ENCODE measurements at places on chromosomes 1 and 21.

DNA sequence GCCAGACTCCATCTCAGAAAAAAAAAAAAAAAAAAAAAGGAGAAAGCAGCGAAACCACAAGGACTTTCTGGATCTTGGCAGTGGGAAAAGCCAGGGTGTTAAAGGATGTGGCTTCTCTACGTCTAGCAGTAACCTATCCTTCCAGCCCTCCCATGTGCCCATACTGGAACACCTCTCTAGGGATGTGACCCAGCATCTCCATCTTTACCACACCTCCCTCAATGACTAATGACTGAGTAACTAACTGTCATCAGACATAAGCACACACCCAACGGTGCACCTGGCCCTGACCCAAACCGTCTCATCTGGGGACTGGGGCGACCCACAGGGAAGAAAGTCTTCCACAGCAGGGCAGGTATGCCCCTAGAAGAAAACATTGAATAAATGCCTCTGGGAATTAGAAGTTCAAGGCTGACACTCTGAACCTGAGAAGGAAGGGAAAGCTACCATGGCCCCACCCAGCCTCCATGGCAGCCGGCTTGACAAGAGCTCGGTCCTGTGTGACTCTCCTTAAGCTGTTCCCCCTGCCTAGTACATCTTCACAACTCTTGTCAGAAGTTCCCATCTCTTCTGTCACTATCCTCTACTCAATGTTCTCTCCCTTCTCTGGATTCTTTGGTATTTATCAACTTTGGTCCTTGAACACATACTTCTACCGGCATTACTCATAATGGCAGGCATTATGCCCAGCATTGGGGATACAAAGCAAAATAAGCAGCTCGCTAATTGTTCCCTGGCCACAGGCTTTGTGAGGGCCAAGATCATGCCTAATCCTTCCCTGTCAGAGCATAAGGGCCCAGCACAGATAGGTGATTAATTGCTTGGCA lies 14.8 kb upstream of the PAQR6 start:
- DNase-seq, result no peak

DNA sequence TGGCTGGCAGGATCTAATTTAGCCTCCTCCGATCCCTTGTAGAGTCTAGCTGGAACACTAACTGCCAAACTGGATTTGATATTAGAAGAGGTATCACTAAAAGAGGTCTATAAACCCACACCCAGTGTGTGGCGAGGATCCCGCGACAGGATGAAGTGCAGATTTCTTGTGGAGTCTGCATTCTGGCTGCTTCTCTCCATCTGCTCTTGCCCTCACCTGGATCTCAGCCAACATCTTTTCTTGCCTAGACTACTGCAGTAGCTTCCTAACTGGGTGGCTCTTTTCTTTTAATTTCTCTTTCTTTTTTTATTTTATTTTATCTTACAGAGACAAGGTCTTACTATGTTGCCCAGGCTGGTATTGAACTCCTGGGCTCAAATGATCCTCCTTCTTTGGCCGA lies 48.9 kb upstream of the CAPZB start:
- DNase-seq, result no peak

DNA sequence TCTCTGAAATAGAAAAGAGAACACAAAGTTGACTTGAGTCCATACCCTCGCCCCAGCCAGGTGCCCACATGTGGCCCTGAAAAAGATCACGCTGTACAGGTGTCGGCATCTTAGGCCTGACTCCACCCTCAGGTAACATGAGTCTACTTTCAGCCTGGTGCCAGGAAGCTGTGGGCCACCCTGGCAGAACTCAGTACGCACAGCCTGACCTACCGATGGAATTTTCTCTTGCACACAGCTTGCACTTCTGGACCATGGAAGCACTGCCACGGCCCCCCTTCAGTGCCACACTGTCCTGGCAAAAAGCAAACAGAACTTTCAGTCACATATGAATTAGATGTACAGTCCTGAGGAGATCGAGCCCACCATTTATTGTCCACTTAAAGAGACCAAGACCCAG lies 2.2 kb downstream of the CZIB start:
- DNase-seq, result no peak

DNA sequence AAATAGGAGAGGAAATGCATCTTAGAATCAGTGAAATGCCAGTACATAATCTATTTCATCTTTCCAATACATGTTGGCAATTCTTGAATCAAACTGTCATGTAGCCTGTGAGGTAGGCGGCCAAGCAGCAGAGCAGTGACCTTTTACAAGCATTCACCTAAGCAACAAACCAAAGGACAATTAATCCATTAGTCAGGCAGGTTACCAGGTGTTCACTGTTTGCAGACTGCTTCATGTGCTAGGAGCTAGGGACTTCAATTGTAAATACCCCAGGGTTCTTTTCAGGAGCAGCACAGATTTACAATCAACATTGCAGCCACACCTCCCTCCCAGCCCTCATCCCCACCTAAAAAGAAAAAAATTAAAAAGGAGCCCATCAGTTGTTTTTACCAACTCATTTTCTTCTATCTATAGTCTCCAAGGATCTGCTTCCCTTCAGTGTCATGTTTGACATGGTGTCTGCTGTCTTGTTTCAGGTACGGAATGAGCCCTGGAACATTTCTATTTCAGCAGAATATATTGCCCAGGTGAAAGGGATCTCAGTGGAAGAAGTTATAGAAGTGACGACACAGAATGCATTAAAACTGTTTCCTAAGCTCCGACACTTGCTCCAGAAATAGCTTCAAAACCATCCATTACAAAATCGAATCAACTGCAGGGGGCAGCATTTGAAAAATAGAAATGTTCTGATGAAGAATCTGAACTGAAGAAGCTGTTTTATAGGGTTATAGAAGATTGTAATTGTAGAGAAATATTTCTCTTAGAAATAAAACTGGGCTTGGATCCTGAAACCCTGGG lies 23.0 kb downstream of the TATDN3 start:
- DNase-seq, result peak; percentile 51

DNA sequence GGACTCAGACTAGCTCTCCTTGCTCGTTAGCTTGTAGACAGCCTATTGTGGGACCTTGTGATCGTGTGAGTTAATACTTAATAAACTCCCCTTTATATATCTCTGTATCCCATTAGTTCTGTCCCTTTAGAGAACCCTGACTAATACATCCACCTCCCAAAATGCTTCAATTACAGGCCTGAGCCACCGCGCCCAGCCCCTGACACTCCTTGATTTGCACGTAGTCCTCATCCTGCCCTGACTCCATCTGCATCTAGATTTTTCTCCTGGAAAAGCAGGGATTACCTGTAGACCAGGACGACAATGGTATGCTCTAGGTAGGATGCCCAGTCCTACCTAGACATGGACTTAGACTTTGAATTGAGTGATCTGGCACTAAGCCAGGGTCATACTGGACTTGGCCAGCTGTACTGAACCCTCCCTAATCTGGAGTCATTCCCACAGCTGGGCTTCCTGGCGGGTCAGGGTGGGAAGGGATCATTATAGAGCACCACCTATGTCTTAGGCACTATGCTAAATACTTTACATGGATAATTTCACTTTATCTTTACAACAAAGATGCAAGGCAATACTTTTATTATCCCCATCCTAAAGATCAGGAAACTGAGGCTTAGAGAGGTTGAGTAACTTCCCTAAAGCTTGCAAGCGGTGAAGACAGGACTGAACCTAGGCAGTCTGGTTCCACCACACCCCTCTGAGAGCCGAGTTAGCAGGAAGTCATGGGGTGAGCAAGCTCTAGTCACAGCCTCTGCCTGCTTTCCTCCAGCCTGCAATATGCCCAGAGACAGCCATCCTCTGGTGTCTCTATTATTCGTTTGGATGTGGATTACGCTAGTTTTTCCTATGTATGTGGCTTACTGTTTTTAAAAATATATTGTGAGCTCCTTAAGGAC lies 89.4 kb downstream of the DTL start:
- no peak for DNase-seq

DNA sequence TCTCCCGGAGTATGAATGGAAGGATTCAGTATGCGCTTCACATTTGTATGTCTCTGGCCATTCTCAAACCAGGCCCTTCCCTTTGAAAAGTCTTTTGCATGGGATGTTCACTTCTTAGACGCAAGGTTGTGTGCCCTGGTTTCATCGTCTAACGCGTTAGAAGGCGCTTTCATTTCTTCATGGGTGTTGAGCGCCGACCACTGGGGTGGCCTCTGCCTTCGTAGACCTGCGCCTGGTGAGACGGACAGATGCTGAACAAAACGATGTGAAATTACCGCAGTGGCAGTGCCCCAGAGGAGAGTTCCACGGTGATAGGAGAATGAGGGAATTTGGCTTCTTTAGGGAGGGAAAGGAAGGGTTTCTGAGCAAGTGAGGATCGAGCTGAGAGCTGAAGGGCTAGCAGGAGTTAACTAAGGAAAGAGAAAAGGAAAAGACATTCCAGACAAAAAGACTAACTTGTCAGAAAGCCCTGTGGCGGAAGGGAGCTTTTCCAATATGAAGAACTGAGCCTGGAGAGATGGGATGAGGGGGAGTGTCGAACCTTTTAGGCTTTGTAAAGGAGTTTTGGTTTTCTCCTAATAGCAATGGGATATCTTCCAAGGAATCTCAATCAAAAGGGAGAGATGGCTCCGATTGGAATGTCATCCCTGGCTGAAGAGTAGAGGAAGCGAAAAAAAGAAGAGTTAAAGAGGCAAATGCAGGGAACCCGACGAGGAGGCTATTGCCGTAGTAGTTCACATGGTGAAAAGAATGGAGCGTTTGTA lies 951 bp downstream of the GGPS1 start:
- no peak for DNase-seq

- DNase-seq, result no peak
These were observed 1.9 kb upstream of the ZFYVE9 start for GRCh38 chr1:52139817-52140540.

DNA sequence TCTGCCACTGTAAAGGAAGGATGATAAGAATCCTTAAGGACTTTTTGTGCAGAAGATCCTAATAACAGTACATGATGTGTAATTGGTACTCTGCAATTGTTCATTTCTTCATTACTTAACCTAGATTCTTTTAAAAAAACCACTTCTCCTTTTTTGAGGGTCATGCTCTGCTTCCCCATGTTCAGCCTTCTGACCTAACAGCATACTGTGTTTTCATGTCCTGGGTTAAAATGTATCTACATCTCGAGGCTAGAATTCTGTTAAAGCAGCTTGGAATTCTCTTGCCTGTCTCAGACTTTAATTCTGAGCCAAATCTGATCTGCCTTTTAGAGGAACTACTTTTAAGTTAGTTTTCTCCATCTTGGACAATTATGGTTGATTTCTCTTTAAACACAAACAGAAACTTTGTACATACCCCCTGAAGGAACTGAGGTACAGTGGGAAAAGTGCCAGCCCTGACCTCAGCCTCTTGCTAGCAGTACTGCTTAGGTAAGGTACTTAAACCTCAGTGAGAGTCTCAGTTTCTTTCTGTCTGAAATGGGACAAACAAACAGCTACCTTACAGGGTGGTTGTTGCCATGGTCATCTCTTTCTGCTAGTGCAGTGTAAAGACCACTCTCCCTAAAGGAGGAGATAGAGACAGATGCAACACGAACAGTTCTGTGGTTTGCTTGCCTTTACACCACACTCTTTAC lies 103.2 kb upstream of the DYNLT5 start:
- DNase-seq, result no peak

GRCh38 chr1:162899422-162900146 lies 38.6 kb upstream of the CCDC190 start:
- no peak for DNase-seq

DNA sequence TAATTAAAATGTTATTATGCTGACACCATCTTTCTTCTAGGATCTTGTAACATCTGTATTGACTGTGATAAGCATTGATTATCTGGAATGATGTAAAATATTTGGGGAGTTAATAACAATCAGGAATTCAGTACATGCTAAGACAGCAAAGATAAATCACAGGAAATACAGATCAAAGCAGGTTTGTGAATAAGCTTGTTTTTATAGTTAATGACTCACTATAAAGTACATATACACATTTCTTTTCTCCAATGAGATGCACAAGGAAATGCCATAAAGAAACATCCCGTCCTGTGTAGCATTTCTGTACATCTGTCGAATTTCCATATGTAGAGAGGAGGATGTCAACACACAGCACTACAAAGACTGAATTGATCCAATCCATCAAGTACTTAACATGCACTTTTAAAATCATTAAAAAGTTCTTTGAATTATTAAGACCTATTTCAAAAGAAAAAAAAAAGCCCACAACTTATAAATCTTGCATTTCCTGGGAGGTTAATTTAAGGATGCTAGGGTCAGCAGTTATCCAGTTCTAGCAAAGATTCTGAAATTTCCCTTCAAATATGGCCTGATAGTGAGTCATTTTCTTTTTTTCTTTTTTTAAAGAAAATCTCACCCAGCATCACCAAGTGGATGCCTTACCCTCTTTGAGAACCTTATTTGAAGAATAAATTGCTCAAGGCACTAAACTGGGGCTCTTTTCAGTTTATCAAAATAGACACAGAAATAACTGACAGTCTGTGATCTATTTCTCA lies 243.2 kb upstream of the NR5A2 start:
- DNase-seq, result no peak

DNA sequence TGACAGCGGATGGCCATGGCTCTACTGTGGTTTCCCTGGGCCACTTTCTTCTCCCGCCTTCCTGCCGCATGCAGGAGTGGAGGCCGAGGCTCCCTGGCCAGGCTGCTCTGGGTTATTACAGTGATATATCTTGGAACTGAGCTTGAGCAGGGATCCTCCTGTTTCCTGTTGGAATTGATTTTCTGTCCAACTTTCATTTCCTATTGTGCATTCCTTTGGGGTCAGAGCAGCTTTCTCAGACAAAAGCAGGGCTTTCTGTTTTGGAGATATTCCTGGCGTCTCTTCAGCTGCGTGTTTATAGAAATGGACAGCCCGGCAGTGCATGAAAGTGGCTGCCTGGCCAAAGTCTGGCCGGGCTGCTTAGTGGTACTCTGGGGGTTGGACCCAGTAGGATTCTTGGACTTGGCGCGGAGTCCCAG lies 146.4 kb downstream of the KIF26B start:
- DNase-seq, result peak; percentile 80

DNA sequence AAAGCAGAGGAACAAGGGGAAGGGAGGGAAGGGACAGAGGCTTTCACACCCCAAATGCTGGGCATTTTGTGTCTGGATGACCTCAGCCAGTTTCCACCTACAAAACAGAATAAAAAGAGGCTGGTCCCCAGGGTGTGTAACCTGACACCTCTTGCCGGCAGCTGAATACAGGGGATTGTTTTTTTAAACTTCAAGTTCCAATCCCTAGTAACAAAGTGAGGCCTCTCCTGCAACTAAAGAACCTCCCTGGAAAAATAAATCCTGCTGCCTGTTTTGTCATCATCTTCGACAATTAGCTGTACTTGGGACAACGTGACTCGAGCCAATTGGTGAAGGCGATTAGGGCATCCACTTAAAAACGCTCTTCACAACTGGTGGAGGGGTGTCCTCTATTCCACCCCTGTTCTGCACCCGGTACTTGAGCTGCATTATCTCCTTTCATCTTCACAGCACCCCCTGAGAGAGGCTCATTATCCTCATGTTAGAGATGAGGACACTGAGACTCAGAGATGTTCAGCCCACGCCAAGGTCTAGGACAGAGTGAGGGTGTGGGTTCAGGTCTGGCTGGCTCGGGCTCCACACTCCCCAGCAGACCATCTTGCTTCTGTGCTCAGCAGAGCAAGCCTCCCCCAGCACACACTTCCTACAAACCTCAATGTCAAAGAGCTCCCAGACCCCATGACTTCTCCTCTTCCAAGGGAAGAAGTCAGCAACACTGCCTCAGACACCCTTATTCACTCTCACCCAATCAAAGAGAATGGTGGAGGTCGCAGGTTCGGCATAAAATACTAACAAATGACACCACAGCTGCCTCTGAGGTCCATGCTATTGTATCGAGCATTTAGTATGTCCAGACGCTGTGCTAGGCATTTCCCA lies 15.2 kb downstream of the ITPKB start:
- peak; percentile 79 for DNase-seq

- no peak for DNase-seq
These were observed 21.4 kb downstream of the SMG7 start for GRCh38 chr1:183493540-183494245.
